ENCODE measurements at places on chromosomes 12 and 14.

DNA sequence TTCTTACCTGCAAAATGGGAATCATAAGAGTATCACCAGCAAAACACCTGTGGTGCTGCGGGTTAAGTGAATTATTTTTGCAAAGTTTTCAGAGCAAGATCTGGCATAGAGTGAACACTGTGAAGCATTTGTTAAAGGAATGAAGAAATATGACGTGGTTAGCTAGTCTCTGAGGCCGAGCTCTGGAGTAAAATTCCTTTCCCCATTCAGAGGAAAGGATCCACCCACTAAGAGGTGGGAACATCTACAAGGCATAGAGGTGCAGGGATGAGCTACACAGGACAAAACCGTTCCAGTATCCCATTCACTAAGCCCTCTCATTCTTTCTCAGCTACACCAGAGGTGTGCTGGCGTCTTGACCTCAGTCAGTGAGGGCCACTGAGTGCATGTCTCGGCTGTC is 48.5 kb downstream of the JAG2 start:
- DNase-seq = no peak

- DNase-seq = no peak
Observed at GRCh38 chr12:103901518-103902173, 28.6 kb upstream of the HSP90B1 start.

GRCh38 chr12:34404377-34405285 is 382.3 kb downstream of the ALG10 start:
- no peak for DNase-seq

GRCh38 chr12:27385766-27386564 is 53.3 kb downstream of the BMAL2 start:
- no peak for DNase-seq

- no peak for DNase-seq
Observed at GRCh38 chr12:40907115-40907527, 214.9 kb downstream of the CNTN1 start.

- DNase-seq = no peak
Observed at GRCh38 chr12:78719721-78720120, 144.9 kb upstream of the SYT1 start.

DNA sequence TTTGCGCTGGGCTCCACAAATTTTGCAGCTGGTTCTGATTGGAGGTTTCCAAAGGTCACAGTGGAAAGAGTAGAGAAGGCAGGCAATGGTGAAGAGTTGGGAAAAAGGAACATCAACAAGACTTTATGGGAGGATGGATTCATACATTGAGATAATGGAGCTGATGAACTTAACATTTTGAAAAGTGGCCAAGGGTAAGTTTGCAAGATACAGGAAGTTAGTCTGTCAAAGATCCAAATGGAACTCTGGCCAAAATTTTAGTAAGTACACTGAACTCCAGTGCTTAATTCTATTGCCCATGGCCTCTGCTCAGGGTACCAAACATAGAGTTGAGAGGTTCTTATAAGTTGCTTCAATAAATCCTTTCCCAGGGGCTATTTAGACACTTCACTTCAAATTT is 15.6 kb downstream of the CCER1 start:
- no peak for DNase-seq

DNA sequence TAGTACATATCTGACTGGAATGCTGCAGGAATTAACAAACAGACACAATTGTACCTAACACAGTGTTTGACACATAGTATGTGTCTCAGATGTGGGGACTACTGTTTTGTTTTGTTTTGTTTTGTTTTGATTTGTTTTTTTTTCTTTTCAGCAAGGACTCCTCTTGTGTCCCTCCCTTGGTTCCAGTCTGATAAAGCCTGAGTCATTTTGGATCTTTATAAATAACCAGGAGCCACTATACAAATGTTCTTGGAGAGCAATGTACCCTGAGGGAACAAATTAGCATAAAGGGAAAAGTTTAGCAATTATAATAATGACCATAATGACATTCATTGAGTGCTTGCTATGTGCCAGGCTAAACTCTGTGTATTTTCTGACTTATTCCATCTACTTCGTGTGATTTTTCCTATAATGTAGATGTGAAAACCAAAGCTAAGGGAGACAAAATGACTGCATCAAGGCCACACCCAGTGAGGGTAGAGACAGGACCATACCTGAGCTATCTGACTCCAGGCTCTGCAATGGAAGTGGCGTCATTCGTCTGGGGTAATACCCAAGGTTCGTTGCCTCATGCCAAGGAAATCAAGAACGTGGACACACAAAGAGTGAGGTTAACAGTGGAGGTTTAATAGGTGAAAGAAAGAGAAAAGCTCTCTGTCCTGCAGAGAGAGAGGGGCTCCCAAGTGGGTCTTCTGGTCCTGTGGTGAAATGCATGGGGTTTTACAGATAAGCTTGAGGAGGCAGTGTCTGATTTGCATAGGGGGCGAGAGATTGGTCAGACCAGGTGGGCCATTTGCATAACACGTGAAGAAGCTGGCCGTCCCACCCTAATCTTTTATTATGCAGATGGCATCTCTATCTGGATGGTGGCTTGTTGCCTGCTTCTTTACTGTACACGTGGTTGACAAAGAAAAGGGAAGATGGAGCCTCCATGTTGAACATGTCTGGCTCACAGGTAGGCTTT is 285.5 kb upstream of the SFSWAP start:
- DNase-seq = no peak

GRCh38 chr12:16789204-16789790 is 183.3 kb upstream of the LMO3 start:
- DNase-seq = no peak

DNA sequence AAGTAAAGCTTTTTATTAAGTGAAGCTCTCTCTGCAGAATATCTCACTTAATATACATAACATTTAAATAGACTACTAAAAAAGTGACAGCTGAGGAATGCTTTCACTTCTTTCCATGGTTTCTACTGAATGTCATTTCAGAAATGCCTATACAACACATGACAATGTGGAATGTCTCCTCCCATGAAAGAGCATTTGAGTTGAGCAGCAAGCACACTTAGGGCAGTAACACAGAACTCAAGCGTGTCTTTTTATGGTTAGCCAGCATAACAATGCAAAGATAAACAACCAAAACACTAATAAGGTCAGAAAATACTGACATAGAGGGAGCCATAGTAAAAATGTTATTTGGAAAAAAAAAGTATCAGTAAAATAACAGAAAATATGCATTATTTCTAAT is 9.4 kb downstream of the PPP1R12A start:
- DNase-seq = no peak

GRCh38 chr12:61870658-61871484 is 389.3 kb upstream of the USP15 start:
- no peak for DNase-seq

GRCh38 chr12:92729773-92730305 is 27.1 kb downstream of the PLEKHG7 start:
- DNase-seq = no peak

DNA sequence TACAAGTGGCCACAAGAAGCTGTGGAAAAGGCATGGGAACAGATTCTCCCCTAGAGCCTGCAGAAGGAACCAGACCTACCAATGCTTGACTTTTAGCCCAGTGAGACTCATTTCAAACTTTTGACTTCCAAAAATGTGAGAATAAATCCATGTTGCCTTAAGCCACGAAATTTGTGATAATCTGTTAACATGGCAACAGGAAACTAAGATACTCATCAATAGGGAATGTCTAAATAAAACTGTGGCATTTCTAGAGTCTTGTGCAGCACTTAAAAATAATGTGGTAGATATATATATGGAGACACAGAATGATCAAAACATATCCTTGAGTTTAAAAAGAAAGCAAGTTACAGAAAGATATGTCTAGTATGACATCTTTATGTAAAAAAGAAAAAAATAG is 12.0 kb downstream of the HECTD4 start:
- DNase-seq = no peak

- no peak for DNase-seq
Observed at GRCh38 chr12:94099632-94100031, 48.7 kb upstream of the PLXNC1 start.

DNA sequence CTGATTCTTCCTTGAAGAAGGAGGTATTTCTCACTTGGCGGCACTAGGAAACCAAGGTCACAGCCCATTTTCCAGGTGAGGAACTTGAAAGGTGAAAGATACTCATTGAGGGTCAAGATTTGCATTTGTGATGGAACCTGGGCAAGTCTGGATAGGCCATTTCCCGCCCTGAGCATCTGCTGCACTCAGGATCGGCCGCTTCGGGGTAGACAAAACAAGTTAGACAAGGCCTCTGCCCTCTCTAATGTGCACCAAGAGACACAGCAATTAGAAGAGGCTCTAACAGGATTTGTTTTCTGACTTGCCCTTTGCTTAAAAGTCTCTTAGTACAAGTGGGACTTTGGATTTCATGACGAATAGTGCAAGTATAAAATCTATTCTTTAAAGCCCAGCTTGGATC is 167.2 kb downstream of the KTN1 start:
- DNase-seq = no peak

GRCh38 chr14:36967892-36968555 is 204.4 kb downstream of the SLC25A21 start:
- no peak for DNase-seq

DNA sequence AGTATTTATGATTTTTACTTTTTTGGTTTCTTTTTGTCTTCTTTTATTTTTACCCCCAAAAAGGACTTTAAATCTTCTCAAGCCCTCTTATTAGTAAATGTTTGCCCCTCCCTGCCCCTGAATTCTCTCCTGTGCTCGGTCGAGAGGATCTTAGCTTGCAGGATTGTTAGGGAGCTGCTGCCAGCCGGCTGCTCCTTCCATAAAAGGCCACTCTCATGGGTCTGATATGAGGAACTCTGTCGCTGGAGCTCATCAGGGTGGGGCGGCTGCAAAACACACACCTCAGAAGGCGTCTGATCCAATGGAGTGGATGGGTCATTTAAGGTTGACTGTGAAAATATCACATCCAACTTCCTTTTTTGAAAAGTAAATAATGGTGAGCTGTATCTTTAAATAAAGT is 8.5 kb downstream of the LTBR start:
- no peak for DNase-seq

DNA sequence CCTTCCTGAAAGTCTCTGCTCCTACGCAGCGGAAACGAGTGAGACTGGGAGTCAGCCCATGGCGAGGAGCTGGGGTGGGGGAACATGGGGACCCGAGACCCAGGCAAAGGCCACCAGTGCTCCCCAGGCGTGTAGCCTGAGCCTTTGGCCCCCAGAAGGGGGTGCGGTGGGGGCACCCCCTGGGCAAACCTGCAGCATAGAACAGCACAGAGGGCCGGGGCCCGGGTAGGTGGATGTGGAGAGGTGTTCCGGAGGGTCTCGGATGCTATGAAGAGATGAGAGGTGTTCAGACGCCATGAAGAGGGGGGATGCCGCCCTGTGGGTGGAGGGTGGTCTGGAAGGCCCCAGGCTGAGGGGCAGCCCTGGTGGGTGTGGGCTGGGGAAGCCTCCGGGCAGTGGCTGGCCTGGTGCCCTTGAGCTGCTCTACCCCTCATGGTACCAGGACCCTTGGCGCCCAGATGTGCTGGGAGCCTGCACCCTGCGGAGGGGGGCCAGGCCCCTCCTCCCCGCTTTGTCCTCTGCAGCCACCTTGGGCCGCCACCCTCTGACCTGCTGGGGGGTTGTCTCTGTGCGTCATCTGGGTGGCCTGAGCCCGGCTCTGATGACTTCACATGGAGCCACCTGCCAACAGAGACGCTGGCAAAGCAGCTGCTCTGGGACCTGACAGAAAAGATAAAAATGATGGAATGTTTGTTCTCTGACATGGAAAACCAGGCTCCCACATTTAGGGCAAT is 83.4 kb downstream of the KIF26A start:
- no peak for DNase-seq

DNA sequence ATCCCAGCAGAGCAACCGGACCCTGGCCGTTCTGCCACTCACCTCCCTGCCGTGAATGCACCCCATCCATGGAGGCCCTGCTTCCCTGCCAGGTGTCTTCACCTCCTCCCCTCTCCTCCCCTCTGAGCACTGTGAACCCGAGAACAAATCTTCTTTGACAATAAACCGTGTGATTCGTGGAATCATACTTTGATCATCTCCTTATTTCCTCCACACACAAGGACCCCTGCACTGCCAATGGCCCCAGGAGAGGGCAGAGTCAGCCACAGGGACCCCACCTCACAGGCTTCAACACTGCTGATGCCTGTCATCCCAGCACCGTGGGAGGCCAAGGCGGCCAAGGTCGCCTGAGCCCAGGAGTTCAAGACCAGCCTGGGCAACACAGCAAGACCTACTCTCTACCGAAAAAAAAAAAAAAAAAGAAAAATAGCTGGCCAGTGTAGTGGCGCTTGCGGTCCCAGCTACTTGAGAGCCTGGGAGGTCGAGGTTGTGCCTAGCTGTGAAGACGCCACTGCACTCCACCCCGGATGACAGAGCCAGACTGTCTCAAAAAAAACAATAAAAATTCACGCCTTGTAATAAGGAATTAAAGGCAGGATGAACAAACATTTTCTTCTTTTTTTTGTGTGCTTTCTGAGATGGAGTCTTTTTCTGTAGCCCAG is 1.1 kb downstream of the XRCC3 start:
- DNase-seq = no peak

GRCh38 chr12:127300075-127300474 is 966.9 kb upstream of the TMEM132C start:
- no peak for DNase-seq

DNA sequence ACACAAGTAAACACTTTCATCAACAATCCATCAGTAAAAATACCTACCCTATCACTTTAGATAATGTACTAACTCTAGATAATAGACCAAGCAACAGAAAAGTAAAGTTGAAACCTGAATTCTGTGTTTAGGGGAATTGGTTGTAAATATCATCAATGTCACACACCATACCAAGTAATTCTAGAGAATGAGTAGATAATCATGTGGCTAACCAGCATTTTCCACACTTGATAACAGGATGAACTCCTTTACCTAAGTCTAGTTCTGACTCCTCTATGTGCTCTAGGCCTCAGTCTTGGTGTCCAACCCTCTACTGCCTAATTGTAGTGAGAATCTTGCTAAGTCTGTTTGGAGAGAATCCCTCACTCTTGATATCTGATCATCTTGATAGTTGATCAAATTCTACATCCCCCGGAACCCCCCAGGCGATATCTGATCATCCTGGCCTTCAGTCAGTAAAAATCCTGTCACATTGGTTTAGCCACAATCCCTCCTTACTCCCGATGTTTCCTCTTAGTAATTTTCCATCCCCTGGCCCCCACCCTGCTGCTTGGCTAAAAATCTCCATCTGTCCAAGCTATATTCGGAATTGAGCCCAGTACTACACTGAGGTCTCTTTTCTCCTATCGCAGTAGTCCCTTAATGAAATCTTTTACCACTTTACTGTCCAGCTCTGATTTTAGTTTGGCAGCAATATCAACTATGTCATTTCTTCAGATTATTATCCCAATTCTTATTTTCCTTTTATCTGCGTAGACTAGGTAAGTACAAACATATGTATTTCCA is 3.4 kb upstream of the SLCO1A2 start:
- no peak for DNase-seq

DNA sequence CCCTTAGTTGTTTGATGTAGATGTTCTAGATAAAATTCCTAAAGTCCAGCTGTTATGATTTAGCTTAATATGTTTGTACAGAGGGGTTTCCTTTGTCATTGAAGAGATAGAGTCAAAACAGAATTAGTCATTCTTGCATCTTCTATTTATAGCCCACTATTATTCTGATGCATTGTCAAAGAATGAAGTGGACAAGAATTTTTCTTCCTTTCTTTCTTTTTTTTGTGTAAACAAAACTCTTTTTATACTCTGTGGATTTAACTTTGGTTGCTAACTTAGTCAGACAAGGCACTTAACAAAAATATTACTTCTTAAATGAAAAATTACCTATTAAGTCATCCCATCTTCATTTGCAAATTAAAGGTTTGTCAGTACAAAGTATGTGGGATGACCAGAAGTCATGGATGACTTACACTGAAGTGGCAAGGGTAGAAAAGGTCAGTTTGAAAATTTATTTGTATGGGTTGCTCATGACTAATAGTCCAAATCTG is 215.6 kb upstream of the DDHD1 start:
- DNase-seq = no peak
